ENCODE measurements at places on chromosomes 5 and 9.

DNA sequence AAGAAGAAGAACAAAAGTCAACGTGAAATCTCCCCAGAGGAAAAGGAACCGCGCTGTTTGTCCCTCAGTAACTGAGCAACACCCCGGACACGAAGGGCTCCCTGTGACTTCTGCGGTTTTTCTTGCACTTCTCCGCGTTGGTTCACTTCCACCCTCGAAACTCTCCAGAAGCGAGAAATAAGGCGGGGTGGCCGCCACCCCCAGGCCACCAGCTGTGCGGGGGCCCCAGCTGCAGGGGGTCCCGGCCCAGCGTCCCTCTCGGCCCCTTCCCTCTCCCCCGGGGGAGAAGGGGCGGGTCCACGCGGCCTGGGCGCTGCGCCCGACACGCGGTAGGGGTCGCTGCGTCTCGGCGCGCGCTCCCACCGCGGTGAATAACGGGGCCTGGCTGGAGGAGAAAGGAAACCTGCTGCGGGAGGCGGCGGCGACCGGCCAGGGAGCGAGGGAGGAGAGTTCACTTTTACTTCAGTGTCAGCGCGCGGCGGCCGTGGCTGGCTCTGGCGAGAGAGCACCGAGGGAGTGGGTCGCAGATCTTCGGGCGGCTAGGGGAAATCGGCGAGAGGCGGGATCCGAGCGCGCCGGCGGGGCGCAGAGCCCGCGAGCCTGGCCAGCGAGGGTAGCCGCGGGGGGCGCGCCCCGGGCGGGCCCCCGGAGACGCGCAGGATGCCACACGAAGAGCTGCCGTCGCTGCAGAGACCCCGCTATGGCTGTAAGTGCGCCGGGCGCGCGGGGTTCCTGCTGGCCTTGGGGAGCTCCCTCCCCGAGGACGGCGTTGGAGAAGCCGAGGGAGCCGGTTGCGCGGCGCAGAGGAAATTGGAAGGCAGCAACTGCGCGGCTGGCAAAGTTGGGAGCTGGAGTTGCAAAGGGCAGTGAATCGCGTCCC is at the start of gene IQGAP2:
IQGAP2 (plus strand) TSS at position 400 of the 880 bp plus-strand sequence; CDS start at position 661, 261 bp downstream.
- DNase-seq: peak; percentile 70

GRCh38 chr5:68379275-68380036 is 163.9 kb downstream of the PIK3R1 start:
- no peak for DNase-seq

DNA sequence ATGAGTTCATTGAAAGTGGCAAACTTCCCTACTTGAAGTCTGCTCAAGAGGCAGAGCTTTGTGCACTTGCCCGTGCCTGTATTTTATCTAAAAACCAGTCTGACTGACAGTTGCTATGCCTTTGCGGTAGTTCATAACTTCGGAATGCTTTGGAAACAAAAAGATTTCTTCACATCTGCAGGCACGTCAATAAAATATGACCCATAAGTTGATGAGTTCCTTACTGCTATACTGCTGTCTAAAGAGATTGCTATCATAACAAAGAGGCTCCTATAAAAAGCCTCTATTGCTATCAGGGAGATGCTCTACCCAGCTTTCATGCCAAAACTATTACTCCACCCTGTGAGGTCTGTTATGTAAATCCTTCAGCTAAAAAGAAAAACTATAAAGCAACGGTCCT is 25.4 kb upstream of the RNF20 start:
- DNase-seq: no peak

- DNase-seq: no peak
Measured at GRCh38 chr5:181200816-181201215, 4.2 kb downstream of the TRIM7 start.

DNA sequence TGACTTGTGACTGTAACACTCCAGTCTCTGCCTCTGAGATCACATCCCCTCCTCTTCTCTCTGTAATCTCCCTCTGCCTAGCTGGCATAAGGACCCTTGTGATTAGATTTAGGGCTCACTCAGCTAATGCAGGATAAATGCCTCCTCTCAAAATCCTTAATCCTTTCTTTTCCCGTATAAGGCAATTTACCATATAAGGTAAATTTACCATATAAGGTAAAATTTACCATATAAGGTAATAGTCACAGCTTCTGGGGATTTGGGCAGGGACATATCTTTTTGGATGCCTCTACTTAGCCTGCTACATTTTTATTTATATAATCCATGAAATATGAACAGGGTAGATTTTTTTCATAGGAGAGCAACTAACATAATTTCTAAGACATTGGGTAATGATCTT is 318.0 kb upstream of the PUM3 start:
- no peak for DNase-seq

- DNase-seq: no peak
Measured at GRCh38 chr5:37247036-37247435, 2.1 kb downstream of the CPLANE1 start.

DNA sequence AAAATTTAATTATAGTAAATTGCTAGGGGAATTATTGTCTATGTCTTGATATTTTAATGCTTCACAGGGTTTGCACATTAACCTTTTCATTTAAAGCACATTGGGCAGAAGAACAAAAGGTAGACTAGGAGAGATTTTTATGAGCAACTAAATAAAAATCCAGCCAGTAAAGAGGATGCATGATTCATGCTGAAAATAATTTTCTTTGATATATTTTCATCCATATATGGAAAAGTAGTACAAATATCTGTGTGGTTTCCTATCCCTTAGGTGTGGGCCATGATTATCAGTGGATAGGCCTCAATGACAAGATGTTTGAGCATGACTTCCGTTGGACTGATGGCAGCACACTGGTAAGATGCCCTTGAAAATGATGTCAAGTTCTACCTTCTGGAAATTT is 83.1 kb downstream of the VCAN start:
- no peak for DNase-seq

- DNase-seq: no peak
Measured at GRCh38 chr9:113502427-113503034, 39.0 kb downstream of the RGS3 start.

- DNase-seq: no peak
Measured at GRCh38 chr9:28770226-28770625, 1196.9 kb upstream of the C9orf72 start.

- DNase-seq: no peak
Measured at GRCh38 chr5:95909738-95910137, 51.9 kb downstream of the ELL2 start.

DNA sequence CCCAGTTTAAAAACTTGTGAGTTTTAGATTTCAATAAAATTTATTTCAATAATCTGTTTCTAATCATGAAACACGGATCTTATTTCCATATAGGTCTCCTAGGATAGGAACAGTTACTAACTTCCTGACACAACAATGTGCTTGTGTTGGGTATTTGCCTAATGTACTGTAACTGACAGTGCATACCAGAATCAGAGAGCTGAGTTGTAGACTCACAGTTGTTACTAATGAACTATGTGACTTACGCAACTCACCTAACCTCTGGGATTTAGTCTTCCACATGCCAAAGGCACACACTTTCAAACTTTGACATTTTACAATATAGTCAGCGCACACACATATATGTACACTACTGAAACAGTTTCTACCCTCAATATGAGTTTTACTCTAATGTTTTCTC is 77.7 kb downstream of the HOMER1 start:
- DNase-seq: no peak

DNA sequence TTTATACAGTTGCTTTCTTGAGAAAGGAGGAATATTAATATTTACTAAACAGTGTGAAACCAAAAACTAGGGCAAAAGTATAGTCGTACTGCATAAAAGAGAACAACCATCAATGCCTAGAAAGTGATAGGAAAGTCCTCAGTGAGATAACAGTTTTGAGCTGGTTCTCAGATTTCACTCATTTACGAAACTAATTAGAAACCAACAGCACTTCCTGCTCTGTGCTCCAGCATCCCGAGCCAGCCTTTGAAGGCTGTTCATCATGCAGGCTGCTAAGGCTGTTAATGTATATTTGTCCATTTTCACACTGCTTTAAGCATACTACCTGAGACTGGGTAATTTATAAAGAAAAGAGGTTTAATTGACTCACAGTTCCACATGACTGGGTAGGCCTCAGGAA is 2039.9 kb downstream of the EFNA5 start:
- DNase-seq: no peak

GRCh38 chr5:14016549-14016948 is 72.1 kb upstream of the DNAH5 start:
- no peak for DNase-seq

DNA sequence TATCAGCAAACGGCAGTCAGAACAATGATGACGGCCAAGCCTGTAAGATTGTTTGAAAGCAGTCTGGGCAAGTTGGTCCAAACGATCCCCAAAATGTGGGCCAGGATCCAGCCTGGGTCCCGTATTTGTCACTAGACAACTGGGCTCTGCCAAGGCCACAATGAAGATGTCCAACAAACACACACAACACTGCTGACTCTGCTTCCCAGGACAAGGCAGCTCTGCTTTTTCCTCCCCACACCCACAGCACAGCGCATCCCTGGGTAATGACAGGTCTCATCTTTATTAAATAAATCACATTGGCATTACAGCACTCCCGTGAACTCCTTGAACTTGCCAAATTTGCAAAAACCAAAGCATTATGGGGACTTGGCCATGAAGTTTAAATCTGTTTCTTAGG is 424.1 kb upstream of the ACTBL2 start:
- DNase-seq: no peak

DNA sequence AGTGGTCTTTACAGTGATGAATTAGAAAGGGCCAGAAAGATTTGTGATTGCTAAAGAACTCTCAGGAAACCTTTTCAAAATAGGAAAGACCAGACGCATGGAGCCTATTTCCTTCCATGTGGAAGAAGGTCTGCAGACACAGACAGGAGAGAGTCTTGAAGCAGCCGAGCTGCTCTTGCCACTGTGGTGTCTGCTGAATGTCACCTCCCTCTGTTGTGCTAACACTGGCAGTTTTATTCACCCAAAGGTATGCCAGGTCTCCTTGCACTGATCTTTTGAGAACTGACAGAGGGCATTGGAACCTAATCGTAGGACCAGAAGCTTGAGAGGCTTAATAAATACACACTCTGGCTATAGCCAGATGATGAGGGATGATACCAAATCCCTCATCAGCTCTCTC is 108.7 kb downstream of the SREK1 start:
- no peak for DNase-seq

DNA sequence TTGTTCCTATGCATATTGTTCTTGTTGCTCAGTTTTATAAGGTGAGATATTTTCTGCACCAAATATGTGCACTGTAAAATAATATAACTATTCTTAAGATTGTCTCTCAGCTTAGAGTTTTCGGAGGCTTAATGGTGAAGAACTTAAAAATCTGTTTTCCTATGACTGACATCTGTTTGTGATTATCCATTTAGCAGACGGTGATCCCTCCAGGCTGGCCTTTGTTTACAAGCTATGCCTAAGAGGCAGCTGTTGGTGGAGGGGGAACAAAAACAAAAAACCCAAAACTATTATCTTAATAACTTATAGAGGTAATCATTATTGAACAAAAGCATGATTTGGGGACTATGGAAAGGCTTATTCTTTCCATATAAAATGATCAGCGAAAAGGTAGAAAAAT is 658 bp downstream of the PDCD1LG2 start:
- DNase-seq: no peak

DNA sequence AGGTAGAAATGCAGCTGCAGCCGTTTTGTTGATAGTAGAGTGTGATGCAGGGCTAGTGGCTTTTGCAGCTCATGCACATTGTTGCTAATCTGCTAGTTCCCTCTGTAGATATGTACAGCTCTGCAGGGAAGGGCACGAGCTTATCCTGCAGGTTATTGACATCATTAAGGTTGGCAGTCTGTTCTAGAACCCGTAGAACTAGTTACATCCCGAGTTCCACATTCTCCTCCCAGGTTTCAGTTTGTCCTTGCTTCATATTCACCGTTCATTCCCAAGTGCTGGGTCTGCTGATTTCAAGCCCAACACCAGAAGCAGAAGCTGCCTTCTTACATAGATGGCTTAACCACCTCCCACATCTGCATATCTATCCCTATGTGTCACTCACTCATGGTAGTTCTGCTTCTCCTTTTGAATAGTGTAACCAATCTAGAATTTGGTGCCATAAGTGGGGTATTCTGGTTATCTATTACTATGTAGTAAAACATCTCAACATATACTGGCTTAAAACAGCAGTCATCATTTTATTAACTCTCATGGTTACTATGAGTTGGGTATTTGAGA is 38.1 kb downstream of the CRHBP start:
- DNase-seq: no peak

- DNase-seq: no peak
Measured at GRCh38 chr5:161372682-161373344, 173.7 kb downstream of the GABRB2 start.

DNA sequence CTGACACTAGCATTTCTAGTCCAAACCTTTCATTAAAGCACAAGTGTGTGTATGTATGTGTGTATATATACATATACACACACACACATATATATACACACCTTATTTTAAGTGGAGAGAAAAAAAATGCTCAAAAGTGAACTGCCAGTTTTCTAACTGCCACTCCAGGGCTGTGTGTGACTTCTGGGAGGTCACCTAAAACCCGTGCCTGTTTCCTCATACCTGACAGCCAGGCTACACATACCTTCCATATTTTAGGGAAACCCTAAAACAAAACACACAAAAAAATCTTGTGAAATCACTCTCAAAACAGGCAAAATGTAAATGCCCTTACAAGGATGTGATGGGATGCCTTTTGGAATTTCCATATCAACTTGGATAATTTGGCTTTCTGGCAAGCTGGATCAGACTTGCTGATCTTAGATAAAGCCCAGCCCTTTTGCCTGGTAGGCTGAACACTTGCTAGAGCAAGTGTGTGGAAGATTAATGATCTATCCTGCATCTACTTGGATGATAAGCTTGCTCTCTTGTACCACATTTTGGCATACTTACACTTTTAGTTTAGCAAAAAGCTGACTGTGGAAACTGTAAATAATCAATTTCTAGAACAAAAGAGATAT is 127.8 kb downstream of the GNAQ start:
- DNase-seq: no peak

DNA sequence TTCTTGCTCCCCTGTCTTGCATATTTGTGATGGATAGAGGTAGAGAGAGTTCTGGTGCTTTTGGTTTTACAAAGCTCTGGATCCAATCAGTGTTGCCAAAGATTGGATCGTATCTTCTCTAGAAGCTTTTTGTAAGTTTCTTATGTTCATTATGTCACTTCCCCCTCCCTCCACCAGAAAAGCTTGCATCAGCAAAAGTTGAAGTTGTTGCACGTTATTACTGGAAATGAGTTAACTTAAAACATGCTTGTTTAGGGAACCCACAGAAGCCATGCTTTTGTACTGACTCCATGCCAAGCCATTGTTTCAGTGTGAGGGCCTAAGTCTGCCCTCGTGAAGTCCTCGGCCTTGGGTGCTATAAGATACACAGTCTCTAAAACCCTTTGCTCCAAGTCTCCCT is 186.5 kb downstream of the ERCC6L2 start:
- no peak for DNase-seq

- no peak for DNase-seq
Measured at GRCh38 chr5:128121651-128122050, 38.1 kb downstream of the SLC12A2 start.

GRCh38 chr9:124125651-124125977 is 114.0 kb downstream of the LHX2 start:
- DNase-seq: no peak

- DNase-seq: no peak
Measured at GRCh38 chr5:125326150-125326510, 579.7 kb upstream of the ZNF608 start.

GRCh38 chr9:7286101-7286500 is 513.5 kb downstream of the DMAC1 start:
- no peak for DNase-seq

- no peak for DNase-seq
Measured at GRCh38 chr9:129007035-129007765, 20.9 kb downstream of the SH3GLB2 start.

Measured in stimulated activated CD8-positive, alpha-beta memory T cell treated with anti-CD3 and anti-CD28 coated beads, Interleukin-12 subunit alpha, Interleukin-12 subunit beta, amount 100 ng/mL, for 4 hours (primary cell).